ENCODE measurements at places on chromosomes 1 and 21.

GRCh38 chr1:209428241-209428921 is 155.1 kb upstream of the CAMK1G start:
- no peak for DNase-seq

GRCh38 chr1:204697893-204698292 is 12.4 kb upstream of the LRRN2 start:
- no peak for DNase-seq

GRCh38 chr1:56063461-56063860 is 515.9 kb downstream of the PLPP3 start:
- DNase-seq: no peak

- no peak for DNase-seq
Measured at GRCh38 chr1:215358356-215358755, 208.7 kb upstream of the KCTD3 start.

DNA sequence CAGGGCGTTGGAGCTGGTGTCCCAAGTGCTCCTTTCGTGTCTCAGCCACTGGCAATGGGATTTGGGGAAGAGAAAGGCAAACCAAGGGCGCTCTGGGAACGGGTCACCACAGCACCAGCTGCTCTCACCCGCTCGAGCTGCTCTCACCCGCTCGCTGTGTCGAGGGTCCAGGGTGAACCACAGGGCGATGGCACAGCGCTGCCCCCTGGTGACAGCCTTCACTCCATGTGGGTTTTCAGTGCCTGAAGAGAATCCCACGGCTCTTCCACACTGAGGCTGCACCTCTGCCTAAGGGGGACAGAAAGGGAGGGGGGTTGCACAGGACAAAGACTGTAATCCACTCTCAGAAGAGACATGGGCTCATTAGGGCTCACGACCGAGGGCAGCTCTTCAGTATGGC is 7.1 kb upstream of the CLDN19 start:
- DNase-seq: peak; percentile 46

- DNase-seq: peak; percentile 42
Measured at GRCh38 chr1:147243228-147243685, 773 bp downstream of the CHD1L start.

GRCh38 chr1:25997828-25998761 is at the start of gene PAFAH2:
TSS of gene PAFAH2 (minus strand) at chr1:25998063. CDS start at chr1:25990816, 7,247 bp downstream.
- peak; percentile 100 for DNase-seq

GRCh38 chr1:154533952-154534844 is 24.3 kb downstream of the UBE2Q1 start:
- peak; percentile 65 for DNase-seq

DNA sequence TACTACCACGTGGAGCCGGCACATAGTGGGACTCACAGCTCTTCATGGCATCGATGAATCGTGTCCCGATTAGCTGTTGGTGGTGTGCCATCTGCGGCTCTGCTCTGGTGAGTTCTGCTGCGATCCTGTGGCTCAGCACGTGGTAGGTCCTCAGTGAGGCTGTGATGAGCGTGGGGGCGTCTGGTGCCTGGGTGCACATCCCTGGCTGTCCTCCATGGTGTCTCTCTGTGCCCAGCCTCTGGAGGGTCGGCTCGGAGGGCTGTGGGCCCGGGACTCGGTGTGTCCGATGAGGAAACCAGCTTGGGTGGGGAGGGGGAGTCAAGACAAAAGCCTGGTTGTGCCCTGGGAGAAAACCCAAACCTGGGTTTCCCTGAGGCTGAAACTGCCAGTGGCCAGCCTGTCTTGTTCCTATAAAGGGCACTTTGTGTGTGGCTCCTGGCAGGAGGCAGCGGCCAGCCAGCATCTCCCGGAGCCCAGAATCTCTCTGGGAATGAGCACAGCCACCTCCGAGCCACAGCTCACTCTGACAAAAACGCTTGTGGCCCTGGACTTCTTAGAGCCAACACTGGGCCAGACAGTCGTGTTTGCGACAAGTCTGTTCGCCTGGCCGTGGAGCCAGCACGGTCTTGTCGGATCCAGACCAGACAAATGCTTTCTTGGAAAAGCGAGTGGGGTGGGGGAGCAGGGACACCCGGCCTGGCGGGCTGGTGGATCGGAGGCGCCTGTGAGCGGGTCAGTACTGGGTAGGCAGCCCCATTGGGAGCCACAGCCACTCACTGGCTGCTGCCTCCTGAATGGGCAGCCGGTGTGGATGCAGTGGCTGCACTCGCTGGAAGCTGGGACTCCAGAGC is 31.8 kb downstream of the SPSB1 start:
- no peak for DNase-seq

- DNase-seq: no peak
Measured at GRCh38 chr21:33419538-33420123, 16.4 kb downstream of the IFNGR2 start.

GRCh38 chr21:44869781-44870747 is 3.4 kb downstream of the PTTG1IP start:
- DNase-seq: no peak

DNA sequence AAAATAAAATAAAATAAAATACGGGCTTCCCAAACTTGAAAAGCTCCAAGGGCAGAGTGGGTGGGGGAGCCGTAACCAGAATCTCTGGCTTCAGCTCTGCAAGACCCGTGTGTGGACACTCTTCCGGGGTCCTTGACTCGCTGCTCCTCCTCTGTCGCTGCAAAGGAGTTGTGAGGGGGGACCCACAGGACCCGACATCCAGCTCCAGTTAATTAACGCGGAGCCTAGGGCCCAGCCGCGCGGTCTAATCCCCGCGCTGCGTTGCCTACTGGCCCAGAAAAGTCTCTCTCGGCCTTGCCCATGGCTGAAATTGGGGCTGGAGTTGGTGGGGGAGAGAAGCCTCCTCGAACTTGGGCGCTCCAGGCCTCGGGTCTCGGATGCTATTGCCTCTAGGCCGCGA is 1.8 kb downstream of the LMX1A start:
- no peak for DNase-seq

- DNase-seq: no peak
Measured at GRCh38 chr1:13702425-13703127, 2.6 kb downstream of the PRDM2 start.

DNA sequence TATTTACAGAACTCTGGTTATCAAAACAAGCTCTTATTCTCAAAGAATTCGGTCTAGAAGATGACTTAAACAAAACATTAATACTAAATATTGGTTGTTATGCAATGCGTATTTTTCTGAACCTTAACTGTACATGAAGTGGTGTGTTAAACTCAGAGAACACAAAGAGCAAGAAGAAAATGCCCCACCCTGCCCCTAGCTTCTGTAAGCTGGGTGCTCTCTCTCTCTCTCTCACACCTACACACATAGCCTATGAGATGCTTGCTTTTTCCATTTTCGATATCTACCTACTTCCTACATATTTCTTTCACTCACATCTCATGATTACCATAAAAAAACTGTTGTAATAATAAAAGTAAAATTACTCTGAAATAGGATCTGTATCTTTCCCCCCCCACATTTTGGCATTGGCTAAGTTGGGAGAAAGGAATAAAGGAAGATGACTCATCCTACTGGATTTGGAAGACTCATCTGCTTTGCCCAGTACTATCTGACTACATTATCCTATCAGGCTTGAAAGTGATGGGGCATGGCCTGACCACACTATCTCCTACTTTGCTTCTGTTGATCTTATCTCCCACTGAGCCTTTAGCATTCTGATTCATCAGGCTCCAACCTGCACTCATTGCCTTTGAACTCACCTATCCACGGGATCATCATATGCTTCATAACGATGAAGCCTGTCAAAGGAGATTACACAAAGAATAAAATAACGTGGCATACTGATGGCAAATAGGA is 2.9 kb downstream of the CRYZ start:
- no peak for DNase-seq

All from NT2/D1 (cell line).